ENCODE measurements at places on chromosomes 2 and 18.

- no peak for DNase-seq
- no peaks in the 10 kb centered on the region for H3K4me1 ChIP-seq
- no peaks in the 10 kb centered on the region for H3K36me3 ChIP-seq
- H3K27me3 ChIP-seq, result no peaks in the 10 kb centered on the region
- no peak overlapping the region for H3K4me3 ChIP-seq
- no peak overlapping the region for H3K27ac ChIP-seq
These were observed 371.1 kb upstream of the NRP2 start for GRCh38 chr2:205311201-205311600.

GRCh38 chr2:201938156-201938775, 95.4 kb upstream of the FZD7 start:
- H3K36me3 ChIP-seq, result no peaks in the 10 kb centered on the region
- no peaks in the 10 kb centered on the region for H3K4me1 ChIP-seq
- no peak overlapping the region for H3K4me3 ChIP-seq
- no peak overlapping the region for H3K27ac ChIP-seq

DNA sequence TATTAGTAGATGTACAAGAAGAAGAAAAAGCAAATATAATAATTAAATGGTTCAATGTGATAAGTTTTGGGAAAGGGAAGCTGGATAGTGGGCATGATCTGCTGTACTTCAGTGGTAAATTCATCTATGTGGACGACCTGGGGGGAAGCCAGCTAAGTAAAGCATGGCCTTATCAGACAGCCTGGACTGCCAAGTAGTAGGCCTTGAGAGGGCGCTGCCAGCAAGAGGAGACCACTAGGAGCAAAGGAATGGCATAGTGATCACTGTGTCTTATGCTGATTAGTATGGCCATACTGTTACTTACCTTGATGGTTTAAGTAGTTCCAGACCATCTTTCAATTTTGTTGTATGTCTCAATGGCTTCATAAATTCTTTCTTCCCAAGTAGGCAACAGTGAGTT, 287.6 kb downstream of the SETBP1 start:
- DNase-seq, result peak; percentile 32
- no peaks in the 10 kb centered on the region for H3K27me3 ChIP-seq
- no peaks in the 10 kb centered on the region for H3K36me3 ChIP-seq
- H3K4me3 ChIP-seq, result no peak overlapping the region
- no peak overlapping the region for H3K27ac ChIP-seq
- peaks cover 8% of the 10 kb centered on the region for H3K4me1 ChIP-seq

- no peak overlapping the region for H3K27ac ChIP-seq
- no peaks in the 10 kb centered on the region for H3K36me3 ChIP-seq
- H3K27me3 ChIP-seq, result no peaks in the 10 kb centered on the region
- no peak overlapping the region for H3K4me3 ChIP-seq
These were observed 12.6 kb downstream of the ZNF804A start for GRCh38 chr2:184610891-184611290.

DNA sequence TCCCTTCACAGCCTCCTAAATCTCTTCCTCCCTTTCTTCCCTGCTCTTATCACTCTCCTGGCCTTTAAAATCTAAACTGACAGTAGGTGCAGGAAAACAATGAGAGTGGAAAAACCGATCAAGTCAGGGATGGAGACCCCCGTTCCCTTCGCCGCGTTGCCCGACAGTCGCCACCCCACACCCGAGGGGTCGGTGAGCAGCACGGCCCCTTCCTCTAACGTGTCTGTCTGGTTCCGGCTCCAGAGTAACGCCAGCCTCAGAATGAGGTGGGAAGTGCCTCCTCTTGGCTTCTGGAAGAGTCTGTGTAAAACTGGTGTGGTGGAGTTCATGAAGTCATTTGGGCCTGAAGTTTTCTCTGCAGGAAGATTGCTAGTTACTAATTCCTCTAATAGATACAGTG, 138.6 kb downstream of the NFATC1 start:
- no peaks in the 10 kb centered on the region for H3K27me3 ChIP-seq
- H3K4me1 ChIP-seq, result no peaks in the 10 kb centered on the region
- H3K36me3 ChIP-seq, result no peaks in the 10 kb centered on the region
- DNase-seq, result no peak

DNA sequence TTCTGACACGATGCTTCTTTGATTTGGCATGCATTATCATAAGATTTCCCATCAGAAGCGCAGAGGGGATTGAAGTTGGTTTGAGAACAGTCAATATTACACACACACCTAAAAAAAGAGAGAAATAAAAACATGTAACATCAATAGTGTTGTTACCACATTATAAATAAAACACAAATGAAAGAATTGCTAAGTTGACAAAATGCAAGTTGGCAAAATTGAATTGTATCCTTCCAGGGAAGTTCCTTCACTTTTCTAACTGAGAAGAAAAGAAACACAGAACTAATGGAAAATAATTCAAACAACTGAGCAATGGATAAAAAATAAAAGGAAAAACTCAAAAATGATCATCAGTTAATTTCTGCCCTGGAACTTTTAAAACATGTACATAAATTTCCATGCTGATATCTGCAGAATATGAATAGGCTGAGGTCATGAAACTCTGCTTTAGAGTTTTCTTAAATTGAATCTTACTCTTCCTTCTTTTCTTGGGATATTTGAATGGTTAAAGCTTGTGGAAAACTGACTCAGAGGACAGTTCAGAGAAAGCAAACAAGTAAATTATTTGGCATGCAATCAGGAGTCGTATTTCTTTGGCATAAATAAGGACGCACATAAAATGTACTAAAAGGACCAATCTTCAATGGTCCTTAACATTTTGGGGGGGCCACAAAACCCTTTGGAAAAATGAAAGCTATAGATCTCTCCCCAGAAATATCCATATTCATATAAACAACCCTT, 152.4 kb upstream of the CAVIN2 start:
- no peaks in the 10 kb centered on the region for H3K36me3 ChIP-seq
- H3K4me3 ChIP-seq, result no peak overlapping the region
- no peaks in the 10 kb centered on the region for H3K4me1 ChIP-seq
- H3K27ac ChIP-seq, result no peak overlapping the region
- DNase-seq, result no peak

DNA sequence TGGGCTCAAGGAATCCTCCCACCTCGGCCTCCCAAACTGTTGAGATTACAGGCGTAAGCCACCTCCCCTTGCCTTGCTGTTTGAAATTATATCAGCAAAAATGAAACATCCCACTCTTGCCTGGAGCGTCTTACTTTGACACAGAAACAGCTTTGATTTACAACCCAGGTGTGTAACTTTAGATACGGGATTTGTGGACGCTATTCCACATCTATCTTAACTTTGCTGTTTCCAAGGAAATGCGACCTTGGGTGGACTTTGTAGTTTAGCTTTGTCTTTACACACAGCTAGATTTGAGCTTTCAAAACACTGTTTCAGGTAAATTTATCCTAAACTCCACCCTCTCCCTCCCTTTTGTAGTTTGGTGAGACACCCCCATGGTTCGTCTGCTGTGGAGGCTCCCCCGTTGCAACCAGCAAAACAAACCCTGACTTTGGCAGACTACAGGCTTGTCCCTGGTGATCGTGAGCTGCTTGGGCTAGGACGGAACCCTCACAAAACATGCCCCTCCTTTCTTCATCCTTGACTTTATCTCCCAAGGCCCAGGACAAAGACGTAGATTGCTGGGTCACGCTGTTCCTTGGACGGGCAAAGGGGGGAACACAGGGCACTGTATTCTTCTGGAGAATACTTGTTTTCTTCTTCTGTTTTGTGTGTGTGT, 5.5 kb upstream of the MSH6 start:
- no peak for DNase-seq
- no peaks in the 10 kb centered on the region for H3K36me3 ChIP-seq
- H3K4me1 ChIP-seq, result no peaks in the 10 kb centered on the region

DNA sequence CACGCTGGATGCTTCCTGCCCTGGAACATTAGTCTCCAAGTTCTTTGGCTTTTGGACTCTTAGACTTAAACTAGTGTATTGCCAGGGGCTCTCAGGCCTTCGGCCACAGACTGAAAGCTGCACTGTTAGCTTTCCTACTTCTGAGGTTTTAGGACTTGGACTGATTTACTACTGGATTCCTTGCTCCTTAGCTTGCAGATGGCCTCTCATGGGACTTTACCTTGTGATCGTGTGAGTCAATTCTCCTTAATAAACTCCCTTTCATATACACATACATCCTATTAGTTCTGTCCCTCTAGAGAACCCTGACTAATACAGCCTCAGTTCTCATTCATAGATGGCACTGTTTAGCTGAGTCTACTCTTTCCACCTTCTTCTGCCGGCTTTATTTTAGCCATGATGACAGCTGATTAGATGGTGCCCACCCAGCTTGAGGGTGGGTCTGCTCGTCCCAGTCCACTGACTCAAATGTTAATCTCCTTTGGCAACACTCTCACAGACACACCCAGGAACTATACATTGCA, 389.1 kb downstream of the NYAP2 start:
- no peak overlapping the region for H3K27ac ChIP-seq
- no peaks in the 10 kb centered on the region for H3K4me1 ChIP-seq
- no peak for DNase-seq
- H3K36me3 ChIP-seq, result no peaks in the 10 kb centered on the region

DNA sequence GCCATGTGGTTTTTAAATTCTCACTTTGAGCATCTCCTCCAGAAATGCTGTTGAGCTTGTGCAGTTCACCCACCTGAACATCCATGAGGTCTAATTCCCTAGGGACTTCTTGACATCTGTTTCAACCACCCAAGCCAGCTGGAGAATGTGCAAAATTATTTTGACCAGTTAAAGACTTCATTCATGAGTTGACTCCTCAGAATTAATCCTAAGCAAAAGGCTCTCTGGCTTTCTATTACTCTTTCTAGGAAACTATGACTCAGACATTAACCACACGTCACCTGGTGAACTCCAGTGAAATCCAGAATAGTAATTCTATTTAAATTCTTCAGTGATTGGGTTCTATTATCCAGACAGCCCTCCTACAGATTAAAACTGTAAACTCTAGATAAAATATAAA, 247.5 kb downstream of the NBAS start:
- no peaks in the 10 kb centered on the region for H3K4me1 ChIP-seq
- no peak for DNase-seq
- no peak overlapping the region for H3K4me3 ChIP-seq
- H3K36me3 ChIP-seq, result no peaks in the 10 kb centered on the region
- H3K27me3 ChIP-seq, result no peaks in the 10 kb centered on the region
- no peak overlapping the region for H3K27ac ChIP-seq

DNA sequence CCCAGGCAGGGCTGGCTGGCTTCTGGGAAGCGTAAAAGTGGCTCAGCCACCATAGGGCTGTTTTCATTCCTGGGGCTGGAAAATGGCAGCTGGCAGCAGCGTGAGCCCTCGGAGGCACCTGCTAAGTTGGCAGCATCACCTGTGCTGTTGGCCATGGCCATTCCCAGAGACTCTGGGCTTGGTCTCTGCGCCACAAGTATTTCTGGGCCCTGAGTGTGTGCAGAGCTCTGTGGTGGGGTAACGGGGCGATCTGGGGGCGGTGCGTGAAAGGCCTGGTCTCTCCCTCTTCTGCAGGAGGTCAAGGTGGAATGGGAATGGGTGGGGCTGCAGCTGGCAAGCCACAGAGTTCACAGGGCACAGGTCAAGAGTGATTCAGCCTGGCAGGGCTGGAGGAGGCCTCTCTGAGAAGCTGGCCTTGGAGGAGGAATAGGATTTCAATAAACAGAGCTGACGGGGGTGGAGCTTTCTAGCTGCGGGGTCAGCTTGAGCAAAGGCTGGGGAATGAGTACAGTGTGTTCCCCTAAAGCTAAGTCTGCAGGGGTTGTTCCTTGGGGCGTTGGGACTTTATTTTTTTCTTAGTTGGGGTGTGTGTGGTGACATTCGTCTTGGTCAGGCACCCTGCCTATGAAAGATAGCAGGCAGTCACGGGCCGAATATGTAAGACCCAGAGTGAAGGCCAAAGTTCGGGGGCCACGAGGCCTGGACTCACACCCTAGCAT, 10.3 kb upstream of the NTSR2 start:
- no peaks in the 10 kb centered on the region for H3K4me1 ChIP-seq
- no peaks in the 10 kb centered on the region for H3K27me3 ChIP-seq
- H3K27ac ChIP-seq, result no peak overlapping the region
- no peaks in the 10 kb centered on the region for H3K36me3 ChIP-seq

- peaks cover 17% of the 10 kb centered on the region for H3K4me1 ChIP-seq
- H3K27ac ChIP-seq, result no peak overlapping the region
- H3K27me3 ChIP-seq, result no peaks in the 10 kb centered on the region
- H3K36me3 ChIP-seq, result no peaks in the 10 kb centered on the region
These were observed 207.2 kb downstream of the KLHL29 start for GRCh38 chr2:23592061-23592685.

DNA sequence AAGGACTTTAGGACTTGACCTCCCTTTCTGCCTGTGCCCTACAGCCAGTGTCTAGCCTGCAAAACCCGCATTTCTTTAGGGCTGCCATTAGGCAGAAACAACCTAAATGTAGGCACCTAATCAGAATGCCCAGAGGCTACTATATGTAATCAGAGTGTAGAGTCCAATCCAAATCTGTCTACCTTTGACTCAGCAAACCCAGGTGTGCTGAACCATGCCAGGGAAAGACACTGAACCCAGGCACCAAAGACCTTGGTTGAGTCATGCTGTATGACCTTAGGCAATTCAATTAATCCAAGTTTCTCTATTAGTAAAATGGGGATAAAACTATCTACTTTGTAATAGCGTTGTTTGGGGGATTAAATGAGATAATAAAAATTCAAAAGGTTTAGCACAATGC, 20.7 kb downstream of the CAPN14 start:
- no peaks in the 10 kb centered on the region for H3K36me3 ChIP-seq
- H3K4me1 ChIP-seq, result no peaks in the 10 kb centered on the region
- no peaks in the 10 kb centered on the region for H3K27me3 ChIP-seq
- H3K4me3 ChIP-seq, result no peak overlapping the region

- no peaks in the 10 kb centered on the region for H3K36me3 ChIP-seq
- peaks cover 10% of the 10 kb centered on the region for H3K4me1 ChIP-seq
- H3K27me3 ChIP-seq, result no peaks in the 10 kb centered on the region
- DNase-seq, result no peak
- H3K27ac ChIP-seq, result no peak overlapping the region
- H3K4me3 ChIP-seq, result no peak overlapping the region
These were observed 6.5 kb upstream of the LGALSL start for GRCh38 chr2:64447317-64448040.

DNA sequence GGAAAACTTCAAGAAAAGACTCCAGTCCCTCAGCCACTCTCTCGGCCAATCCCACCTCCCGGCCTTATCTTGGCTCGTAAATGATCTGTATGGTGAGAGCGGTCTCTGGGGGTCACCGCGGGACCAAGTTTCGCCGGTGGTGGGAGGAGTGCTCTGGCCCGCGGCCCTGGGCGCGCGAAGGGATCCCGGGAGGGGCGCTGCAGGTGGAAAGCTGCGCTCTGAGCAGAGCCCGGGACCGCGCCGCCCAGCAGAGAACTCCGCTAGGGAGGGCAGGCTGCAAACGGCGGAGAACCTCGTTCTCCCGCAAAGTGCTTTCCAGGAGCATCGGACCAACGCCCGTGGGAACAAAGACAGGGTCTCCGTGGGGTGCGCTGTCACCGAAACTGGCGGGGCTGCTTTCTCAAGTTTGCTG, 622 bp downstream of the LRP2 start:
- no peaks in the 10 kb centered on the region for H3K36me3 ChIP-seq
- H3K4me3 ChIP-seq, result peak overlapping the region; percentile 63
- DNase-seq, result no peak
- no peak overlapping the region for H3K27ac ChIP-seq

DNA sequence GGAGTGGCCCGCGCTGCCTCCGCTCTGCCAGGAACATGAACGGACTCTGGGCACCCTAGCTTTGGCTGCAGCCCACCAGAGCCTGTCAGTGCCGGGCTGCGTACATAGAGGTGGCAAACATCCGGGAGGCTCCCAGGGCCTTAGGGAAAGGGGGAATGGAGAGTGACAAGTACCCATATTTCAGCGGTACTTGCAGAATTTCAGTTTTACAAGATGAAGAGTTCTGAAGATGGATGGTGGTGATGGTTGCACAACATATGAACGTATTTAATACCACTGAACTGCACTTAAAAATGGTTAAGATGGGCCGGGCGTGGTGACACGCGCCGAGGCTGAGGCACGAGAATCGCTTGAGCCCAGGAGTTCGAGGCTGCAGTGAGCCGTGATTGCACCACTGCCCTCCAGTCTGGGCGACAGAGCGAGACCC, 873 bp downstream of the MTHFD2 start:
- DNase-seq, result no peak
- no peaks in the 10 kb centered on the region for H3K36me3 ChIP-seq
